ENCODE measurements at places on chromosomes 2 and 18. TPM values are rescaled to one million over a fixed set of nuclear protein-coding genes. Genes with fewer than 3 reads are reported as not detected.
A peak's percentile ranks its signal among the peaks of the same experiment; 100 is the strongest.

DNA sequence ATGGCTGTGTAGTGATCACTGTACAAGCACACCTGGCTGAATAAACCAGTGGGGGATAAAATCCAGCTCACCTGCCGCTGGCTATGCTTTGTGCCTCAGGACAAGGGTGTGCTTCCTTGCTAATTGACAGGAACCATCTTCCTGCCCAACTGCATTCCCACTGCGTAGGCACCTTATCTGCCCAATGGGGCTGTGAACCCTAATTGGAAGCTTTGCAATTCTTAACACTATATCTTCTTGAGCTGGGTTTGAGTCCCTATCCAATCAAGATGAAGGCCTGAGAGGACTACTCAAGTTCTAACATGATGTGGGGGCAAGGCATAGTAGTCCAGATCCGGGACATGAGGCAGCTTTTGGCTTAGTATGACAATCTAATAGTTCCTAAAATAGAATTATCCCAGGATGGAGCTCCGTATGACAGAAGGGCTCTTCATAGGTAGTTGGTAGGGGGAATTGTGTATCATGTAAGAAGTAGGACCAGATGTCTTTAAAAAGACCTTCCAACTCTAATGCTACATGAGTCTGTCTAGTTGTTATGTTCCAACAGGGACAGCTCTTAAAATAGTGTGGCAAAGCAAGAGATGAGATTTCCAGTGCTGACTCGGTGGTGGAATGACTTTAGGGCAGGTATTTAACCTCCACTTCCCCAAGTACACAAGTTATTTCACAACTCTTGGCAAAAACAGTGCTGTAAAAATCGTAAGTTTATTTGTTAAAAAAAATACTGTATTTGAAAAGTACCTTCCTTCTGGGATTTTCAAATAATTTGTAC is 2.3 kb upstream of the TMEM150A start:
- no peaks in the 10 kb centered on the region for H3K27me3 ChIP-seq
- H3K4me1 ChIP-seq: peaks cover 35% of the 10 kb centered on the region
- H3K27ac ChIP-seq: no peak overlapping the region
- peaks cover 12% of the 10 kb centered on the region for H3K36me3 ChIP-seq

GRCh38 chr18:77157312-77157711 is 24.7 kb upstream of the MBP start:
- no peak for DNase-seq
- no peak overlapping the region for H3K4me3 ChIP-seq
- no peak overlapping the region for H3K27ac ChIP-seq
- H3K36me3 ChIP-seq: no peaks in the 10 kb centered on the region
- H3K4me1 ChIP-seq: no peaks in the 10 kb centered on the region
- no peaks in the 10 kb centered on the region for H3K27me3 ChIP-seq

The PSTPIP2 gene
- total RNA-seq: 15.2 TPM

The RPRM gene
- total RNA-seq: not detected

DNA sequence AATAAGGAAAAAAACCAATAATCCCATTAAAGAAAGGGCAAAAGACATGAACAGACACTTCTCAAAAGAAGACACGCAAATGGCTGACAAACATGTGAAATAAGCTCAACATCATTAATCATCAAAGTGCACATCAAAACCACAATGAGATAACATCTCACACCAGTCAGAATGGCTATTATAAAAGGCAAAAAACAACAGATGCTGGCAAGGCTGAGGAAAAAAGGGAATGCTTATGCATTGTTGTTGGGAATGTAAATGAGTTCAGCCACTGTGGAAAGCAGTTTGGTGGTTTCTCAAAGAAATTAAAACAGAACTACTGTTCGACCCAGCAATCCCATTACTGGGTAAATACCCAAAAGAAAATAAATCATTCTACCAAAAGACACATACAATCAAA is 285.6 kb downstream of the NR4A2 start:
- peaks cover 2% of the 10 kb centered on the region for H3K27me3 ChIP-seq
- no peaks in the 10 kb centered on the region for H3K4me1 ChIP-seq
- DNase-seq: no peak

DNA sequence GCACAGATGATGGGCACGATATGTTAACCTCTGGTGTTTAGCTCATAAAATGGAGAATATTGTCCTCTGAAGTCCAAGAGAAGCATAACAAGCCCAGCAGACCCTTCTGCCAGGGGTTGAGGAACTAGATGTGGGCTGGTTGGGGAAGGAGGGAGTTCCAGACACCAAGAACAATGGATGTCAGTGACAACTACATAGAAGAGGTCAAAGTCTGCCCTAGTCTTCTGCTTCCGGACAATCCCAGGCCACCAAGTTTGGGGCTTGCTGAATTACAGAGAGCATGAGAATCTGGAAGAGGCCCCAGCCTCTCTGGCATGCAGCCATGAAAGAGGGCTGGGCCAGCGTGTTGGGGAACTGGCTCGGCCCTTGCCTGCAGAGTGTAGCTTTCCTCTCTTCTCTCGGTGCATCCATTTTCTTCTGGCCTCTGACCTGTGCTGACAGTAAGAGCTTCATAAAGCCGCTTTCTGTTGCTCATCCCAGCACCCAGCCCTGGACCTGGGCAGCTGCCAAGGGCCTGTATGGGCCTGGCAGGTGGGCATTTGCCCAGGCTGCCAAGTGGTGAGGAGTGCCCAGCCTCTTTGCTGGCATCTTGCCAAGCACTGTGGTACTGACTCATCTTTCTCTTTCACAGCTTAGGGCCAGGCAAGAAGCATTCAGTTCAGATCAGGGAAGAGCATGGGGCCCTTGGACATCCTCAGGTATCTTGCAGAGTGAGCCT is 14.6 kb upstream of the LAPTM4A start:
- no peak overlapping the region for H3K27ac ChIP-seq
- DNase-seq: peak; percentile 27
- peaks cover 4% of the 10 kb centered on the region for H3K27me3 ChIP-seq
- no peak overlapping the region for H3K4me3 ChIP-seq

DNA sequence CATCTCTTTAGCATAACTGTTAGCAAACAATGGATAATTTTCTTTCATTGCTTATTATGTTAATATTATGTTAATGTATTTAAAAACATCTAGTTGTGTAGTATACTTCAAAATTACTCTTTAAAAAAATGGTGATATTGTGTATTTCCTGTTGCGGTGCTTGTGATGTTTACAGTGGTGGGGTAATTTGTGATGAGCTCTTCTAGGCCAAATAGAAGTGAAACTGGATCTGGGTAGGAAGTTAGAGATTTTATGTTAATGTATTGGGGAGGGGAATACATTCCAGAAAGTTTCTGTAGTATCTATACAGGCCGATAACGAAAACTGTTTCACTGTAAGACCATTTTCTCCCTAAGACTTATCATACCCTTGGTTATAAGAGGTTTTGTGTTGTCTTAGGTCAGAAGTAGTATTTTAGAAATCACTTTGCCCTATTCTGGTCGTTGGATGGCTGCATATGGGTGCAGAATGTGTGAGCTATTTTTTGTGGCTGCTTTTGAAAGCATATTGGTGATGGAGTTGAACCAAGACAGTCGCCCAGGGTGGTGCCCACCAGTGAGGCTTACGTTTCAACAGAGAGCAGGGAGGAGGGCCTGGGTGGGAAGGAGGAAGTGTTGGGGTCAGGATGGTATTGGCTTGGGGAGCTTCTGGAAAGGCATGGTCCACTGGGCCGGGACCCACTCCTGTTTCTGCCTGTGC is 5.8 kb downstream of the TSHZ1 start:
- H3K4me1 ChIP-seq: peaks cover 71% of the 10 kb centered on the region
- H3K4me3 ChIP-seq: peak overlapping the region; percentile 30
- H3K27ac ChIP-seq: peak overlapping the region; percentile 79
- no peaks in the 10 kb centered on the region for H3K36me3 ChIP-seq
